NCI-H2171 (cell line): ENCODE measurements at places on chromosomes 7 and 10.

- DNase-seq, result no peak
Measured at GRCh38 chr7:5388905-5389433, 34.7 kb downstream of the TNRC18 start.

- DNase-seq, result no peak
Measured at GRCh38 chr7:88226886-88227516, 7.2 kb upstream of the SRI start.

DNA sequence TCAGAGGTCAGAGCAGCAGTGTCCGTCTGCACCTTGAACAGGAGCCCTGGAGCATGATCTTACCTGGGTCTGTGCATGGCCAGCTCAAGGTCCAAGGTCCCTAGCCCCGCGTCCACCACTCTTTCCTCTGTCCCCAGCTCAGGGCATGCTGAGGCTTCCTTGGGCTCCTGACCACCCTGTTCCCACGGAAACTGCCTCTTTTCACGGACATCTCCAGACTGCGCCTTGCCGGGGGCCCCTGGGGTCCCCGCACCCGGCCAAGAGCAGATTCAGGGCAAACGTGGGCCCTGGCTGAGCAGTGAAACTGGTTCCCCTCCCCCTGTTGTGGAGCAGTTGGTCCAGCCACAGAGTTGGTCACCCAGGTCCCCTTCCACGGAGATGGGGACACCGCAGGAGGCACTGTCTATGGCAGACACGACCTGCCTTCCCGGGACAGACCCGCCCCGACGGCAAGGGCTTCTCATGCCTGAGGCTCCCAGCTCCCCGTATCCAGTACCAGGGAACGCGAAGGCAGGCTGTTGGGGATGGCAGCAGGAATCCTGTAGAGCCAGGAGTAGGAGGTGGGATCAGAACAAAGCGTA is 217.4 kb upstream of the PPP2R2D start:
- DNase-seq, result no peak

DNA sequence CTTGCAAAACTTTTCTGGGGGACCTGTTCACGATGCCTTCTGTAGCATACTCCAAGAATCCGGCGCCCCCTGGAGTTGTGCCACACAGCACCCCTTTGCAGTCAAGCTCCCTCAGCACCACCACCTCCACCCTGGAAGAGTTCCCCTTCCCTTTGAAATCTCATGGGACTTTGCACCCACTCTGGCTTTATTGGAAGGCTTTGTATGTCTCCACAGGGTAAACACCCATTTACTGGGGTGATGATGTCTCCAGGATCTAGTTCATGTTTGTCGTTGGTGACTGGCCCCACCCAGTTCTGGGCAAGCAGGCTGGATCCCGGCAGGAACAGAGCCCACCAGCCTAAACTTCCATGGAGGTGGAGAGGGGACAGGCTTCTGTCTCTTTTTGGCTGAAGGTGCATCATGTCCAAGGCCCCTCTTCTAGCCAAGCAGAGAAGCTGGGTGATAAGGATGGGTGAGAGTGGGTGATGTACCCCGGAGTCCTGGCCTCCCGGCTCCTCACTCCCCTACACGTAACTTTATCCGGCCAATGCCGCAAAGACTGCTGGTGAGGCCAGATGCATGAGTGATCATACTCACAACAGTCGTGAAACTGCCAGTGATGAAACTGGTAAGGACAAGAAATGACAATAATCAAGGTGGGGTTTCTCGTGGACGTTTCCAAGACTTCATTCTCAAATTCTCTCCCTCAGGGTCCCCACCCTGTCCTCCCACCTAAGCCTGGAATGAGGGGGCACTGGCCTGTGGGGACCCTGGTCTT is 695 bp upstream of the CLDN4 start:
- no peak for DNase-seq

DNA sequence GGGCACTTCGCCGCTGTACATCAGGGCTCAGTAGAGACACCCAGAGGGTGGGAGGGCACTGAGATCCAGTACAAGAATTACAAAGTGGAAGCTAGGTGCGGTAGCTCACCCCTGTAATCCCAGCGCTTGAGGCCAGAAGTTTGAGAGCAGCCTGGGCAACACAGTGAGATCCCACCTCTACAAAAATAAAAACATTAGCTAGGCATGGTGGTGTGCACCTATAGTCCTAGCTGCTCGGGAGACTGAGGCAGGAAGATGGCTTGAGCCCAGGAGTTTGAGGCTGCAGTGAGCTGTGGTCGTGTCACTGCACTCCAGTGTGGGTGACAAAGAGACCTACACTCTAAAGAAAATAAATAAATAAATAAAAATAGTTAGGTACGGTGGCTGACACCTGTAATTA is 64.0 kb downstream of the CLEC2L start:
- DNase-seq, result no peak

GRCh38 chr10:72802763-72803505 is 90.6 kb upstream of the OIT3 start:
- no peak for DNase-seq

- DNase-seq, result no peak
Measured at GRCh38 chr7:44057849-44058758, 7.3 kb downstream of the PGAM2 start.

- DNase-seq, result no peak
Measured at GRCh38 chr7:78448911-78449310, 650.3 kb downstream of the PHTF2 start.
